ENCODE measurements at places on chromosomes 11 and 22.

GRCh38 chr22:25478111-25478510 is 86.4 kb upstream of the GRK3 start:
- no peak for DNase-seq

DNA sequence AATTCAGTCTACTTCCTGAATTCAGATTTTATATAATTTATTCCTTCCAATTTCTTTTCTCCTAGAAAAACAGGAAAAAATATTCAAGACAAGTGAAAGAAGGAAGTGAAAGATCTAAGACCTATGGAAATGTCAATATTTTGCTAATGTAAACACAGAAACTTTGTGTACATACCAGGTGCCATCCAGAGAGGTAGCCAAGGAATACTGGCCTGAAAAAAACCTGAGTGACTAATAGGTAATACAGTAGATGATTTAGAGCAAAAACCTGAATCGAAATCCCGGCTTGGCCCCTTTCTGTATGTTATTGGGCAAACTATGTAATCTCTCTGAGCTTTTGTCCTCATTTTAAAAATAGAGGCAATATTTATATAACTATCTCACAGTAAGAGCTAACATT is 59.2 kb upstream of the FSHB start:
- DNase-seq, result no peak

- no peak for DNase-seq
Measured at GRCh38 chr22:20983081-20983771, 1.1 kb downstream of the LZTR1 start.

DNA sequence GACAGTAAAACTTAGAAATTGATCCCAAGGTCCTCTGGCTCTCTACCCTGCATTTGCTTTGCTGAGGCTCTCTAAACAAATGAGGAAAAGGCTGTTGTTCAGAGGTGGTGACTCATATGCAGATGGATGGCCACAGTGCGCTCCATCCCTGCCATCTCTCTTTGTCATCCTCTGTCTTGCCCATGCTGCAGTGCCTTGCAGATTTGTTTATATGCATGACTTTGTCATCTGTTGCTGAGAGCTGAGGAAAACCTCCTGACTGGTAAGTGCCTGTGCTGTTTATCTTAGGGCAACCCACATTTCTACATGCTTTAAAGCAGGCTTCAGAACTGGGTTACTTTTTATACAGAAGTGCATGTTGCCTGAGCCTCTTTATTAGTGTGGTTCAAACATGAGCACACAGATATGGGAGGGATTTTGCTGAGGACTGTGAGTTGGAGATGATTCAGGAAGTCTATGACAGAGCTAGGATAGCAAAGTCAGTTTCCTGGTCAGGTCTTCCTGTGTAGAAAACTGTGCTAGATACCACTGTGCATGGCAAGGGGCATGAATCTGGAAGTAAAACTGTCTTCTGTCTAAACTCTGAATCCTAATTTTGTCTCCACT is 57.4 kb downstream of the JAM3 start:
- no peak for DNase-seq

DNA sequence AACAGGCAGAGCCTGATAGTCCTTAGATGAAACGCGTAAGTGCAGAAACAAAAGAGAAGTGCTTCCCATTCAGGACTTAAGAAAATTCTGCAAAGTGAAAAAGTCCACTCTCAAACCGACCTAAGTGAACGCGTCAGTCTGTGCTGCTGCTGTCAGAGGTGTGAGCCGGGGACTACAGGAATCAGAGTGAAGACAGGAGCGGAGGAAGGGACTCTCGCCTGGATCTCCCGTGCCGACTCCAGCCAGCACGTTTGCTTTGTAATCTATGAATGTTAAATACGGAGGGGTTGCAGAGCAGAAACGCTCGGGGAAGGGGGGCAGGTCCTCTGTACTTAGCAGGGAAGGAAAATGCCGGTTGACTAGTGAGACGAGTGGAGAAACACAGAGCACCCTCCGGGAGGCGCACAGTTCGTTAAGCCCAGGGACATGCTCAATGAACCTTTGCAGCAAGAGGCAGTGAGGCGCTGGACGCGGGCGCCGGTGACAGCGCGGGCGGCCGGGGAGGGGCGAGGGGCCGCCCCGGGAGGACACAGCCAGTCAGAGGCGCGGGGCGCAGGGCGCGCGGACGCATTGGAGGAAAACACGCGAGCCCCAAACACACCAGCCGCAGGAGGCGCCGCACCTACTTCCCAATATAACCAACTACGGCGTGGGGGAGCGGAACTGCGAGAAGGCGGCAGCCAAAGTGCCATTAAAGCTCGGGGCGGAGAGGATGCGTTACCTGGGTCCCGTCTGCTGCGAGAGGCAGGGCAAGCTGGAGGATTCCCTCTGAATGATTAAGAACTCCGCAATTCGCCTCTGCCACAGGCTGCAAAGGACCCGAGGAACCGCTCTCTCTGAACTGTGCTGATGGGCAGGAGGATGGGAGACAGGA is at the start of gene CNTN5:
CNTN5 (plus strand) TSS at position 598 of the 874 bp plus-strand sequence.
- DNase-seq, result peak; percentile 79

Measured in posterior vena cava (tissue), 2 donors.